ENCODE measurements at places on chromosomes 5 and 9.
A peak's percentile ranks its signal among the peaks of the same experiment; 100 is the strongest.

GRCh38 chr5:98999631-99000030 lies 70.8 kb upstream of the CHD1 start:
- no peak overlapping the region for H3K4me3 ChIP-seq
- no peak overlapping the region for H3K27ac ChIP-seq
- H3K27me3 ChIP-seq = no peaks in the 10 kb centered on the region

DNA sequence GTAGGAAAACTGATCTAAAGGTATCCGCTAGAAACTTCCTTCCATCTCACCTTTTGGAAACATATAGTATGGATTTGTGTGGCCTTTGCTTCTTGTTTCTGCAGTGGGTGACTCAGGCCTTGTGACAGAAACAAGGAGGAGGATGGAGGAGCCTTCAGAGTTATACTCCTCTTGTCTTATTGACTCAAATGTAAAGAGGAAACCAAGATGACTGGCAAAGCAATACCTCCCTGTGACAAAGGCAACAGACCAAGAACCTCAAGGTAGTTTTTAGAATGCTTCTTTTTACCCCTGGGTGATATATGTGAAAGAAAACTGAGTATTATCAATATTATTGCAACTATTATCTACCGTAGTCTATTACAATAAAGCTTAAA lies 123.3 kb upstream of the SLIT3 start:
- no peaks in the 10 kb centered on the region for H3K36me3 ChIP-seq
- H3K27me3 ChIP-seq = no peaks in the 10 kb centered on the region
- no peaks in the 10 kb centered on the region for H3K4me1 ChIP-seq
- no peak overlapping the region for H3K4me3 ChIP-seq
- no peak overlapping the region for H3K27ac ChIP-seq
- no peak for DNase-seq

DNA sequence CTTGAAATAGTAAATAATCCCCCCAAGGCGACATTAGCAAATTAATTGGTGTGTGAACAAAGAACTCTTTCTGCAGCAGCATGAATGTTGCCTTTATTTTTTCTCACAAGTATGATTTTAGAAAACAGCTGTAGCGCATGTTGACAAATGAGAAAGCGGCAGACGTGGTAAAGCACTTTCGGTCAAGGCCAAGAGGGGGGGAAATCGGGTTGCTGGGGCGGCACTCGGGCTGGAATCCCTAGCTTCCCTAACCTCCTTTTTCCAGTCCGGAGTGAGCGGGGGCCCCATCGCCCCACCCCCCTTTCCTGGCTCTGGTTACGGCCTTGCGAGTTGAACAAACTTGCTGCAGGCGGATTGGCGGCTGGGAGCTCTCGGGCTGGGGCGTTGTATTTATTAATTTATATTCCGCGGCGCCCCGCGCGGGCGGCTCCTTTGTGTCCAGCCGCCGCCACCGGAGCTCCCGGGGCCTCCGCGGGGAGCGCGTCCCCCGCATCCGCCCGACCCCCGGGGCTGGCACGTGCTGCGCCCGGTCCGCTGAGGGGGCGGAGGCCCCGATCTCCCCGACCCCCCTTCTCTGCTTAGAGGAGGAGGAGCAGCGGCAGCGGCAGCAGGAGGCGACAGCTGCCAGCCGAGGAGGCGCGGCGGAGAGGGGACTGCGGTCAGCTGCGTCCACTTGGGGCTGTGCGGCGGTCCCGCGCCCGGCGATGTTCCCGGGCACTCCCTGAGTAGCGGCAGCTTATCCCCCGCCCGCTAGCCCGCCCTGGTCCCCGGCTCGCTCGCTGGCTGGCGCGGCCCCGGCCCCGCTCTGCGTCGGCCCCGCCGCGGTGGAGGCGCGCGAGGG lies at the start of gene RHOBTB3:
TSS of gene RHOBTB3 (plus strand) at position 607 of the 841 bp plus-strand sequence. CDS start 347 bp downstream, outside the sequence.
- peaks cover 64% of the 10 kb centered on the region for H3K4me1 ChIP-seq
- H3K4me3 ChIP-seq = peak within 1 kb of the TSS; percentile 73
- 0 out of 2 replicates have a peak, but pooled peaks cover 4% of the 10 kb centered on the region for H3K36me3 ChIP-seq
- DNase-seq = peak; percentile 89
- no peaks in the 10 kb centered on the region for H3K27me3 ChIP-seq

DNA sequence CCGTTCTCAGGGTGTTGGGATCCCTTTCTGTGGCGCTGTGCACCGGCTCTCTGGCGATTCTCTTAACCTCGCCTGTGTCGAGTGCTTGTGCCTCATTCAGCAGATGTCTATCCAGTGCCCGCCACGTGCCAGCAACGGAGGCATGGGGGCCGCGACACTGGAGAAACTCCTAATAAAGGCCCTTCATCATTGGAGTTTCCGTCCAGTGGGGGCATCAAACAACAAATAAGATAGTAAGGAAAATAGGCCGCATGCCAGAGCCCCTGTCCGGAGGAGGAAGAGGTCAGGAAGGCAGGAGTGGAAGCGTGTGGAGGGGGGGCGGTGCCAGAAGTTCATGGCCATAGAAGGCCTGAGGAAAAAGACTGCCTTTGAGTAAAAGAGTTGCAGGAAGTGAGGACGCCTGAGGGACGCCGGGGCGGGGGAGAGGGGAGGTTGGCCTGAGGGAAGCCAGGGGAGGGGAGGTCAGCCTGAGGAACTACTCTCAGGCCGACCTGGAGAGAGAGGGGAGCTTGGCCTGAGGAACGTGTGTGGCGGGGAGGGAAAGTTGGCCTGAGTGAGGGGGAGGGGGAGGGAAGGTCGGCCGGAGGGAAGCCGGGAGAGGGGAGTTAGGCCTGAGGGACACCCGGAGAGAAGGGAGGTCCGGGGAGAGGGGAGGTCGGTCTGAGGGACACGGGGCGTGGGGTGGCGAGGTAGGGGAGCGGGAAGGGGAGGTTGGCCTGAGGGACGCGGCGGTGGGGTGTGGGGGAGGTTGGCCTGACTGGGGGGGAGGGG lies 82.2 kb downstream of the CACNA1B start:
- peaks cover 82% of the 10 kb centered on the region for H3K27me3 ChIP-seq
- no peak for DNase-seq
- H3K4me1 ChIP-seq = no peaks in the 10 kb centered on the region
- H3K27ac ChIP-seq = no peak overlapping the region
- H3K4me3 ChIP-seq = no peak overlapping the region

DNA sequence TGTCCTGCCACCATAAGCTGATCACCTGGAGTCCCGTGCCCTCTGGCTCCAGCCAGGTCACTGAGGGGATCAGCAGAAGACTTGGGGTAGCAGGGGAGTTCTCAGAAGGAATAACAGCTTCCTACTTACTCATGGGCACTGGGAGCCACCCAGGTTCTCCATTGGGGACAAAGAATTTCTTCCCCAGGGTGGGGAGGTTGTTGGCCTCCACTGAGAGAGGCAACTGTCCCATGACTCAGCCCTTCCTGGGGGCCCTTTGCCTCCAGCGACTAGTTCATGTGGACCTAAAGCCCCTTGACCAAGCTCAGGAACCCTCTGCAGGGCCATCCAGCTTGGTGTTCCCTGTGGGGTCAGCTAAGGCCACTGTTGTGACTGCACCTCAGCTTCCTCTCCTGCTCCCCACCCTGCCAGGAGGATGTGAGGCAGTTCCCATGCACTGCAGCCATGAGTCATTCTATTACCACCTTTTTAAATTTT lies 175.0 kb downstream of the AUH start:
- peak; percentile 23 for DNase-seq
- H3K27ac ChIP-seq = peak overlapping the region; percentile 10
- H3K4me3 ChIP-seq = no peak overlapping the region
- H3K36me3 ChIP-seq = no peaks in the 10 kb centered on the region
- H3K4me1 ChIP-seq = peaks cover 33% of the 10 kb centered on the region

DNA sequence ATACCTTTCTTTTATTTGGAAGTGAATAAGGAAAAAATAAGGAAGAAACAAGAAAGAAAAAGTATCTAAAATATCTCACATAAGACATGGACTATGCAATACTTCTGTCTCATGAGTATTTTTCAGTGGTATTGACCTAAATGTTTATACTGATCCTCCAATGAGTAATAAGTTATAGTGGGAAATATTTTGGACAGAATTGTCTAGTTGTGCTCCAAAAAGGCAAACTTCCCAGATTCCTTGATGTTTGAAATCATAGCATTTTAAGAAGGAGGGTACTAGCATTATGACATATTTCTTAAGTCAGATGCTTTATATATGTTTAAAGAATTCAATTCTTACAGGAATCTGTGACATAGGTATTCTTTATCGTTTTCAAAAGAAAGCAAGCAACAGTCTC lies 34.5 kb upstream of the BASP1 start:
- H3K36me3 ChIP-seq = no peaks in the 10 kb centered on the region
- no peaks in the 10 kb centered on the region for H3K27me3 ChIP-seq
- H3K4me3 ChIP-seq = no peak overlapping the region
- no peak for DNase-seq
- peaks cover 6% of the 10 kb centered on the region for H3K4me1 ChIP-seq
- no peak overlapping the region for H3K27ac ChIP-seq

DNA sequence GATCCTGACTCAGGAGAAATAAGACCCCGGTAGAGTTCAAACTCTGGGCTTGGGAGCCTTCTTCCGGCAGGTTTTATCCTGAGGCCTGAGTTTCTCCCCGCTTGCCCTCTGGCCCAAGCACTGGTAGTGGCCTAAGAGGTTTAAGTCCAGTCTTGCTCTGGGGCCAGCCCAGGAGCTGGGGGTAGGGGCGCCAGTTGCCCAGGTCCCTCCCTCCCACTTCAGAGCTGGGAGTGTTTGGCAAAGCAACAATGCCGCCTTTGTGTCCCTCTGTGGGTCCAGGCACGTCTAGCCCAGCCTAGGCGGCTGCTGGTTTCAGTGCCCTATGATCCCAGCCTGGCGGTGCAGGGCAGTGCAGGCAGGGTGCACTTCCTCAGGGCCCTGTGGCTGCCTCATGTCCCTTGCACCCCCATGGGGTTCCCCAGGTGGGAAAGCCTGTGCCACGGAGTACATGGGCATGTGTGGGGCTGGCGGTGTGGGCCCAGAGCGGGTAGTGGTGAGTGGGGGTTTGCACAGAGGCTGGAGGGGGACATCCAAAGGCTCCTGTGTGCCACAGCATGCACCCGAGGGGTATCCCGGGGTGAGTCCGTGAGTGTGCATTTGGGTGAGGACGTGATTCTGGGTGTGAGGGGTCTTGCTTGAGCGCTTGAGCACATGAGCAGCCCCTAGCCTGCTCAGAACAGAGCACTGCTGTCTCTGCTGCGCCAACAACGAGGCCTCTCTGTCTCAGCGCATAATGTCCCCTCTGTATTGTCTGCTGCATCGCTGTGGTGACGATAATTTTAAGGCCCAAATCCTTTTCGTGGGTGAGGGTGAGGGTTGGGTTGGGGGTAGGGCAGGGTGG lies 61.7 kb upstream of the PSD2 start:
- DNase-seq = no peak
- H3K36me3 ChIP-seq = no peaks in the 10 kb centered on the region
- H3K27ac ChIP-seq = no peak overlapping the region
- no peaks in the 10 kb centered on the region for H3K4me1 ChIP-seq
- H3K27me3 ChIP-seq = no peaks in the 10 kb centered on the region

DNA sequence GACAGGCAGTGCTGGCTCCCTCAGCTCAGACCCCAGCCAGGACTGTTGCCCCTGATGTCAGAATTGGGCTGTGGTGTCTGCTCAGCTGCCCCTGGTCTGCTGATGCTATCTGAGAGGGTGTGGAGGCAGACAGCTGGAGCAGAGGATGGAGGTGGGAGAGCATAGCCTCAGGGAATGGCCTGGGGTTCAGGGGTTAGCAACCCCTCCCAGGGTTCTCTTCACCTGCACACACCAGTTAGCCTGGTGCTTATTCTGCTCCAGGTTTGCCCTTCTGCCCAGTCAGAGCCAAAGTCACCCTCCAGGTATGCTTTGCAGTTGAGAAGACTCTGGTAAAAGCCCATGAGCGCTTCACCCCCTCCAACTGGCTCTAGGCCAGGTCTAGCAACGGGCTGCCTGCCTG lies 109.8 kb downstream of the SAXO1 start:
- no peak overlapping the region for H3K27ac ChIP-seq
- peaks cover 9% of the 10 kb centered on the region for H3K27me3 ChIP-seq
- no peaks in the 10 kb centered on the region for H3K4me1 ChIP-seq

- H3K27me3 ChIP-seq = no peaks in the 10 kb centered on the region
These were observed 17.4 kb downstream of the HAUS6 start for GRCh38 chr9:19085295-19085694.

GRCh38 chr9:134220311-134220710 lies 55.9 kb upstream of the RNU6ATAC start:
- H3K4me1 ChIP-seq = no peaks in the 10 kb centered on the region
- peaks cover 19% of the 10 kb centered on the region for H3K27me3 ChIP-seq
- no peak for DNase-seq
- H3K36me3 ChIP-seq = no peaks in the 10 kb centered on the region
- H3K27ac ChIP-seq = no peak overlapping the region

GRCh38 chr9:133004999-133005760 lies 25.6 kb upstream of the GTF3C5 start:
- H3K4me1 ChIP-seq = no peaks in the 10 kb centered on the region
- peaks cover 93% of the 10 kb centered on the region for H3K27me3 ChIP-seq
- H3K4me3 ChIP-seq = no peak overlapping the region
- no peaks in the 10 kb centered on the region for H3K36me3 ChIP-seq
- no peak for DNase-seq

DNA sequence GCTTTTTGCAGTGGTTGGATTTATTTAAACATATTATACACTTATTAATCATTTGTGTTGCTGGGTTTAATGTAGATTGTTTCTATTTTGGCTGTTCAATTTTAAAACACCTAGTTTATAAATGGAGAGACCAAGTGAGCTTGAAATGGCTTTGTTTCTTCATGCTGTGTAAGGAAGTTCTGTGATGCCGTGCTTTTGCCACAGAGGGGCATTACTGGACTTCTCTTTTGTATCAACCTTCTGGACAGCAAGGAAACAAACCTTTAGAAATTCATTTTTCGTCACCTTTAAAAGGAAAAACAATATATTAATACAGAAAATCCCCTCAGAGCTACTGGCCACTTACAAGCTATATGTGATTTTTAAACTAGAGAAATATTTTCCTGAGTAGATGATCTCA lies 81.9 kb downstream of the DMRTA1 start:
- no peaks in the 10 kb centered on the region for H3K27me3 ChIP-seq
- H3K27ac ChIP-seq = no peak overlapping the region
- no peak overlapping the region for H3K4me3 ChIP-seq
- no peaks in the 10 kb centered on the region for H3K4me1 ChIP-seq

GRCh38 chr5:149932445-149933350 lies 11.9 kb downstream of the PDE6A start:
- H3K36me3 ChIP-seq = no peaks in the 10 kb centered on the region
- peaks cover 27% of the 10 kb centered on the region for H3K4me1 ChIP-seq
- no peak overlapping the region for H3K27ac ChIP-seq
- no peaks in the 10 kb centered on the region for H3K27me3 ChIP-seq
- peak; percentile 59 for DNase-seq
- peak overlapping the region; percentile 57 for H3K4me3 ChIP-seq

GRCh38 chr9:92770360-92770995 lies 5.8 kb upstream of the BICD2 start:
- DNase-seq = no peak
- no peaks in the 10 kb centered on the region for H3K27me3 ChIP-seq
- H3K4me1 ChIP-seq = peaks cover 8% of the 10 kb centered on the region
- no peaks in the 10 kb centered on the region for H3K36me3 ChIP-seq
